BJ (cell line): ENCODE measurements at places on chromosomes 1 and 21.

- DNase-seq: no peak
These were observed 153.7 kb downstream of the PDE4B start for GRCh38 chr1:65946376-65946775.

DNA sequence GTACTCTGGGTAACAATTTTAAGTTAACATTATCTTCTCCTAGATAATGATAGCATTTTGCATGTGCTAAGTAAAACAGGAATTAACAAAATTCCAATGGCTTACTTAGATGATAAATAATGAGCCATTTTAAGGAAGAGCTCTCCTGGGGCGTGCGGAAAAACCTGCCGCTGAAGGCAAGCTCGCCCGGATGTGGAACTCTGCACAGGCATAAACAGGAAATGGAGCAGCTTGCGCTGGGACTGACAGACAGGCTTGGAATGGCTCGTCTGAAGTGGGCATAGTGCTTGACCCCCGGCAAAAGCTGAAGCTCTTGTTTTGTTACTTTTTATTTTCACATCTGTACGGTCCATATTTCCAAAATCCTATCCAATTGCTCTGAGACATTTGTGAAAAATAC, 169.2 kb downstream of the ZNF281 start:
- no peak for DNase-seq

DNA sequence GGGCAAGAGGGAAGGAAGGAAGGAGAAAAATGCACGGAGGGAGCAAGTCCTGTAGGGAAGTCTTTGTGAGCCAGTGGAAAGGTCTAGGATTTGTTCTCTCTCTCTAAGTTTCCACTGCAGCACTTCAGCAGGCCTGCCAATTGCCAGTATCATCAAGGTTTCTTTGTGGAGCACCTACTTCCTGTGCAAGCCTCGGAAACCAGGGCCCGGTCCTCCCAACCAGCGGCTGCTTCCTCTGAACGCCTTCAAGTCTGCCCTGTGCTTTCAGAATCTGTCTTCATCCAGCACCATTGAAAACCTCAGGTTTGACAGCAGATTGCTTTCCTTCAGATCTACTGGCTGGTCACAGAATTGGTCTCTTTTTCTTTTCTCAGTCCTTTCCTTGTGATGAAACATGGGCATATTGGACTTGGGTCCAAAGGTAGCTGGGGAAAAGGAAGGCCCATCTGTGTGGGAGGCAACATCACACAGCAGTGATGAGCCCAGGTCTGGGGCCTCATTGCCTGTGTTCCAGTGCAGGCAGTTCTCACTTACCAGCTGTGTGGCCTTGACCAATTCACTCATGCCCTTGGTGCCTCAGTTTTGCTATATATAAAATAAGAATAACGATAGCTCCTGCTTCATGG, 144.5 kb downstream of the SEC16B start:
- DNase-seq: no peak

DNA sequence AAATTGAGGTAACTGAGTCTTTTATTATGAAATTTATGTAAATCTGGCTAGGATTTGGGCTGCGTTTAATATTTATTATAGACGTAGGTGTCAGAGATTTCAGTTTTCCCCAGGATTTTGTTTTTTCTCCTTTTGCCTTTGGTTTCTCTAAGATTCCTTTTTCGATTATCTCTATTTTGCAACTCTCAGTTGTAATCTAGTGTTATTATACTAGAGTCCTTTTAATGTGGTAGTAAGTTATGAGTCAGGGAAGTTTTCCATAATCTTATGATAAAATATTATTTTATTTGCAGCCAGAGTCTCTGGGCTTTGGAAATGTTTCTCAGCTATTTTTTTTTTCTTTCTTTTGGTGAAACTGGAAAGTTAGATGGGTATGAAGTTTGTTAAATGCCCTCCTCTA, 1043.8 kb downstream of the PLA2G4A start:
- no peak for DNase-seq

DNA sequence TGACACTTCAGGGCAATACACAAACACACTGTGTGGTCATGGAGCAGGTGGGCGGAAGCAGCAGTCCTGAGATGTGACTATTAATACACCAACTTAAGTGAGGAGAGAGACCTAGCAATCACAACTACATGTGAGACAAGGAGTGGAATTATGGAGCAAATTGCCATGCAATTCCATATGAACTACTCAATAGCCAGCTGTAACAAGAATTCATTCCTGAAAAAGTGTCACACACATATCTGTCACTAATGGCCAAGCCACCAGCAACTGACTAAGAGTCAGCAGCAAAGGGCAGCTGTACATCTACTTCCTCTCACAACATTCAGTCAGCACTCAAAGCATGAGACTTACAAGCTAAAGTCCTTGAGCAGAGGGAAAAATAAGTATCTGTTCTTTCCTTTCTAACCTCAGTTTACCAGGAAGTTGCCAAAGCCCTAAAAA, 46.2 kb downstream of the GPR3 start:
- no peak for DNase-seq
